ENCODE measurements at places on chromosomes 5 and 9.

DNA sequence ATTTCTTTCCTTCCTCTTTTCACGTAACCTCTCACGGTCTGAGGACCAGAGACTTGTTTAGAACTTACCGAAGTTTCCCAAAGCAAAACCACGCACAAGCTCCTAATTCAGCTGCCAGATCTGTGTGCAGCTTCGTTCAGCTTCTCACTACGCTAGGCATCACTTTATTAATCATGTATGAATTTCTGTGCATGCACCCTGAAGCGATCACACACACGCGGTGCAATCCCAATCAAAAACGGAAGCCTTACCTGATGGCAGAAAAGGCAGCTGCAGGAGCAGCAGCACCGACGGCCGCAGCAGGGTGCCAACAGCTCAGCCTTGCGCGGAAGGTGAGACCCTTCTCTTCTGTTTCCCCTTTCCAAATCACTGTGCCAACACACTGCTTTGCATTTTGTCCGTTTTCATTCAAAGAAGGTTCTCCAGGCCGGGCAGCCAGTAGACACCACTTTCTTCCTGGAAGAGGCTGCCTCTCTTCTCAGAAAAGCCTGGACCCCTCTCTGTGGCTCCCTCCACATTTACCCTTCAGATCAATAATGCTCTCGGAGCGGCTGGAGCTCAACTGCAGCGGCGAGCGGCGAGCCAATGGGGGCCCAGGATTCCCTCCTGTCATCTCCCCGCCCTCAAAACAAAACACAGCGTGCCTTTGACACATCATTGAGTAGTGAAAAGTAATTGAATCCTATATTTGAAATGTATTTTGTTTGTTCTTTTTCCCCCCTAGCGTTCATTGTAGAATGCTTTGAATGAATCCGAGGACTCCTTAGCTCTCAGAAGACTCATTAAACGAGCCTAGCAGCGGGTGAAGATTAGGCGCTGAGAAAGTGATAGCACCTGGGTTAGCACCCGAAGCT, at the start of gene CDH12:
Gene CDH12 (minus strand): TSS at position 538 of the 854 bp plus-strand sequence.
- peak; percentile 0 for DNase-seq

- DNase-seq = no peak
Measured at GRCh38 chr9:92522983-92523970, 12.5 kb downstream of the ECM2 start.

DNA sequence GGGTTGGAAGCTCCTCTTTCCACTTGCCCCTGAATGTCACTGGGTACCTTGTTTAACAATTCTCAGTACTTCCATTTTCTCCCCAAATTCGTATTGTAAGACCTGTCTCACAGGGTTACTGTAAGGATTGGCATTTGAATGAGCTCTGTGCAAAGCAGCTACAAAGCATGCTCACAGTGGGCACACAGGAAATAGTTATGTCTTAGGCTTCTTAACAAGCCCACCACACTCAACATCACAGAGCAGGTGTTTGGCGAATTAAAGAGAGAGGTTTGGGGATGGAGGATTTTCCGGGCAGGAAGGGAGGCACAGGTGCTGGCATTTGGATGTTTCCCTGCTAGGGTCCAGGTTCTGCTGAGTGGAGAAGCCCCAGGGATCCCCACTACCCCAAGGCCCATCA, 17.0 kb upstream of the LHFPL2 start:
- DNase-seq = no peak

GRCh38 chr5:177025101-177025601, 2.7 kb downstream of the ZNF346 start:
- DNase-seq = no peak

- DNase-seq = no peak
Measured at GRCh38 chr9:107870927-107871680, 381.5 kb upstream of the KLF4 start.

- no peak for DNase-seq
Measured at GRCh38 chr5:134844252-134844651, 1.5 kb upstream of the C5orf24 start.

DNA sequence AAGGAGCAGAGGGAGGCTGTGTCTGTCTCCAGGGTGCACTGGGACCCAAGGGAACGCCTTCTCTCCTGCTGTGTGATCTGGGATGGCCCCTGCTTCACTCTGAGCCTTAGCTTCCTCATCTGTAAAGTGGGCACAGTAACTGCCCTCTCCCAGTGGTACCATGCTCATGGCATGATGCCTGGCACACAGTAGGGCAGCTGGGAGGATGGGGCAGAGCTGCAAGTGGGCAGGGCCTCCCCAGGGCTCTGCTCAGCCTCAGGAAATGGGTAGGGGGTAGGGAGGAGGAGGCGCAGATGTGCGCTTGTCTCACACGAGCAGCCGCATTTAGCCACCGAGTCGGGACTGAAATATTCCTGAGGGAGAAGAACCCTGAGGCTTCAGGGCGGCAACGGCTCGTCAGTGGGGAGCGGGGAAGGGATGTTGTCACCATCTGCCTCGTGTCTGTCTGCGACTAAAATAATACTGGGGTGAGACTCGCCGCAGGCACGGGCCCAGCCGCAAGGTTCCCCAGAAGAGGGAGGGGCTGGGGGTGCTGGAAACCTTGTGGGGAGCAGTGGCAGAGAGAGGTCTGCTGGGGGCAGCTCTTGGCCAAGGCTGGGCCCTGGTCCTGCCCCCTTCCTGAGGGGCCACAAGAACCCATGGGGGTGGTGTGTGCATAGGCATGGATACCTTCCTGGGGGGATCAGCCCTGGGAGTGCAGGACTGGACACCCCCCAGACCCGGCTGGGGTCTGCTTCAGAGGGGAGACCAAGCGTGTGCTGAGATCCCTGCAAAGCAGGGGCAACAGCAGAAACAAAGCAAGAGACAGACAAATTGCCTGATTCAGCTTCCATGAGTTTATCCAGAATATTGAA, 55.2 kb upstream of the PSD2 start:
- no peak for DNase-seq

- DNase-seq = peak; percentile 74
Measured at GRCh38 chr9:93132946-93133680, 938 bp downstream of the NINJ1 start.

GRCh38 chr9:33187519-33188218, 20.5 kb upstream of the B4GALT1 start:
- no peak for DNase-seq

DNA sequence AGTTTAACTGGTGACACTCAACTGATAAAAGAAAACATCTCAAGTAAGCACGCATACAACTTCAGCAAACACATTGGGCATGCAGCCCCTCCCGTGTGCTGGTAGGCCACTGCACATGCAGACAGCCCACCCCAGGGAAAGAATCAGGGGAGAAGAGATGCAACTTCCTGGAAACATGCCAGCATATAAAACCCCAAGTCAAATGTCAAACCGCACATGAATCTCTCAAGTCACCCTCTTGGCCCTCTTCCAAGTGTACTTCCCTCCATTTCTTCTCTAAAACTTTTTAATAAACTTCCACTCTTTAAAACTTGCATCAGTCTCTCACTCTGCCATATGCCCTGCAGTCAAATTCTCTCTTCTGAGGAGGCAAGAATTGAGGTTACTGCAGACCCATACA, 732.7 kb downstream of the SEMA5A start:
- no peak for DNase-seq

DNA sequence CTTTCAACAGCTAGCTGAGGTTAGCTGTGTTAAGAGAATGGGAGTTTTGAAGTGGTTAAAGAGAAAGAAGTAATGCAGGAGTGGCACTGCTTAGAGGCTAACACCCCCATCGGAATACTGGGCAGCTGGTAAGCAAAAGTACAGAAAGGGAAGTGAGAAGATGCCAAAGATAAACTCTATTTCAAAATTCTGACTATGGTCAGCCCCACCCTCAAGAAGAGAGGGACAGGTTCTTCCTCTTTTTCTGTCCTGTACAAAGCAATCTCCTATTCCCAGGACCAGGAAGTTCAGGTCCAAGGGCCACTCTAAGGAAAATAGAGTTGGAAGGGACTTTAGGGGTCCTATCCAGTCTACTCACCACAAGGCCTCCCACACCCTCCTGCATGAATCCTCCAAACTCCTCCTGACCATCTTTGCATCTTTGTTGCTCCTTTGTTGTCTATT, 45.9 kb upstream of the JAK2 start:
- DNase-seq = peak; percentile 66

DNA sequence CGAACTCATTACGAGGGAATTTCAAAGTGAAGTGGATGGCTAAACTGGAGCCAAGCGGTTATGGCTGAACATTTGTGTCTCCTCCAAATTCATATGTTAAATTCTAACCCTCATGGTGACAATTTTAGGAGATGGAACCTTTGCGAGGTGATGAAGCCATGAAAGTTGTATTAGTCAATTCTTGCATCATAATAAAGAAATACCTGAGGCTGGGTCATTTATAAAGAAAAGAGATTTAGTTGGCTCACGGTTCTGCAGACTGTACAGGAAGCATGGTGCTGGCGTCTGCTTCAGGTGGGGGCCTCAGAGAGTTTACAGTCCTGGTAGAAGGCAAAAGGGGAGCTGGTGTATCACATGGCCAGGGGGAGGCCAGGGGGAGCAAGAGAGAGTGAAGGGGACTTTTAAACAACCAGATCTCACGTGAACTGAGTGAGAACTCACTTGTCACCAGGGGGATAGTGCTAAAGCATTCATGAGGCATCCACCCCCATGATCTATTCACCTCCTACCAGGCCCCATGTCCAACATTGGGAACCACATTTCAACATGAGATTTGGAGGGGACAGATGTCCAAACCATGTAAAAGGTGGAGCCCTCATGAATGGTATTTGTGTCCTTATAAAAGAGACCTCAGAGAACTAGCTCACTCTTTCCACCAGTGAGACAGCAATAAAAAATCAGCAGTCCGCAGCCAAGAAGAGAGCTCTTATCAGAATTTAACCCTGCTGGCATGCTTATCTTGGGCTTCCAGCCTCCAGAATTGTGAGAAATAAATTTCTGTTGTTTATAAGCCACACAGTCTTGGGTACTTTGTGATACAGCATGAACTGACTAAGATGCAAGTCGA, 143.4 kb downstream of the MTRR start:
- DNase-seq = no peak

DNA sequence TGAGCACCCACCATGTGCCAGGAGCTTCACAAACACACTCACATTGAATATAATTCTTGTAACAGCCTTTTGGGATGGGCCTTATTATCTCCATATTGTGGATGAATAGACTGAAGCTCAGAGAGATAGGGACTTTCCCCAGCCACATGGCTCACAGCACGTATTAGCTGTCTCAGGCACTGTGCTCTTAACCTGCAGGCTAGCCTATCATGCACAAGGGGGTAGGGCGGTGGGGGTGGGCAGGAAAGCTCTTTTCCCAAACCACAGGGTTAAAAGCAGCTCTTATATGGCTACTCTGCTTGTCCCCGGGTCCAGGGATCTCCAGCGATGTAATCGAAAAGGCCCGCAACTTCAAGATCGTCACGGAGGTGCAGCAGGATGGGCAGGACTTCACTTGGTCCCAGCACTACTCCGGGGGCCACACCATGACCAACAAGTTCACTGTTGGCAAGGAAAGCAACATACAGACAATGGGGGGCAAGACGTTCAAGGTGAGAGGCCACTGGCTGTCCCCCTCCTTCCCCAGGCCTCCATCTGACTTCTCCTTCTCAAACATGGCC, 2.6 kb downstream of the FABP6 start:
- no peak for DNase-seq

DNA sequence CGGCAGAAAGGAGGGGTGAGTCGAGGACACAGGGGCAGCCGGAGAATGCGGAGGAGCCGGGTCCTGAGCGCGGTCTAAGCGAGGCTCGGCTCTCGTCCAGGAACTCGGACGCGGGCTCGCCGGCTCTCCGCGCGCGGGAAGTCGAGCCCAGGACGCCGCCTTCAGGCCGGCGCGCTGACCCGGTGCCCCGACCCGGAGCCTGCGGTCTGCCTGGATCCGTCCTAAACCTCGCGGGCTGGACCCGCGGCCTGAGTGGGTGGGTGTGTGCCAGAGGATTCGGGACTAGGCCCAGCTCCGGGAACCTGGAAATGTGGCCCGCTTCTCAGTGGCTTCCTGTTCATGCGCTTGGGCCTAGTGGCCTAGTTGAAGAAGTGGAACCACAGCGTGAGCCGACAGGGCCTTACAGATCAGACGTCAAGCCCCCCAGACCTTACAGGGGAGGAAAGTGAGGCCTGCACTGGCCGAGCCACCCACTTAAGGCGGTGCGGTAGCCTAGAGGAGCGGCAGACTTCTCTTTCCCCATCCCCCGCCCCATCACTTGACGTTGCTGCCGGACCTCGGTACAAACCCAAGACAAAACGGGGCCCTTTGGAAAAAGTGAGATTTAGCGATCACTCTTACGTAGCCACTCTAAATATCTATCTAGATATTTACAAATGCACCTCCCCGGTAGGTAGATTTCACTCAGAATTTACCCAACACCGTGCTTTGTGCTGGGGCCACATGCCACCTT, 1.2 kb downstream of the CDKN2B-AS1 start:
- peak; percentile 11 for DNase-seq

DNA sequence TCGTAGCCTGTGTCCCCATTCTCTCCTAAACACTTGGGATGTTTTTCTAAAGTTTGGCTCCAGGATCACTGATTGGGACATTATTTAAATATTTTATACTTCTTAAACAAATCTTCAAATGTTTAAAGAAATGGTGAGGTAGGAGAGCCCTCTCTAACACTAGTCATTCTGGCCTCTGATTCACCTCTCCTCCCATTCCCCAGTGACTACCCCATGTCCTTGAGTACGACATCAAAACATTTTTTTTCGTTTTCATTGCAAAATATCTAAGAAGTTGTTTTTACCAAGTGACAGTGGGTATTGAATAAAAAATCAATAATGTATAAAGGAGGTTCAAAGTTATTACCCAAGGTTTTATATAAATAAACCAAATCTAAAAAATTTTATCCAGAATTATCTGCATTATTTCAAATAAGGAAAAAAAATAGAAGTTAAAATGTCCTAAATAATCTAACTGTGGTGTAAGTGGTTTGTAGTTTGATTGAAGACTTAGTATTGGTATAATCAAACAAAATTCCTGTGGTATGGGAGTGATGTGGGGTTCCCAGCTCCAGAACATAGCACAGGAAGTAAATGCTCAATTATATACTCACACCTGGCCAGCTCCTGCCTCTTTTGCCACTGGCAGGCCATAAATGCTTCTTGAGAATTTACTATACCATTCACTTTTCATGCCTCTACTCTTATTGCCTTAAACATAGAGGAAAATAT, 51.1 kb downstream of the MAST4 start:
- no peak for DNase-seq

- DNase-seq = no peak
Measured at GRCh38 chr5:169748174-169748573, 111.1 kb downstream of the DOCK2 start.

DNA sequence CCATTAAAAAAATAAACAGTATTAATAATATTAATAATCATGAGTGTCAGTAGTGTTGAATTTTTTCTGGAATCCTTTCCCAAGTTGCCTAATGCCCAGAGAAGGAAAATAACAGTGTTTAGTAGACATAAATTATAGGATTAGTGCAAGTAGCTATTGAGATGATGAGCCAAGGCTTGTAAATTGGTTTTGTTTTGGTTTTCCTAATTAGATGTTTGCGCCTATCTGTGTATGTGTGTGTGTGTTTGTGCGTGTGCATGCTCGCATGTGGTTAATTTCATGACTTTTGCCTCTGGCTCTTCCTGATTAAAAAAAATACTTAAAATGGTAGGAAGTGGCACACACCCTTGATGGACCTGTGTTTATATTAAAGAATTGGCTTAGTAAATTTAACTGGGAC, 55.4 kb downstream of the FXN start:
- no peak for DNase-seq

Measured in activated CD4-positive, alpha-beta T cell treated with anti-CD3 and anti-CD28 coated beads, Interleukin-10, Interleukin-2, amounts not matched to agents 100 ng/mL and 50 ng/mL, durations not matched to agents 16 hours and 8 hours (primary cell).